Activated CD4-positive, CD25-positive, alpha-beta regulatory T cell treated with anti-CD3 and anti-CD28 coated beads, Interleukin-2, amount 50 U/mL, for 16 hours (primary cell): ENCODE measurements at places on chromosomes 6 and 20.

DNA sequence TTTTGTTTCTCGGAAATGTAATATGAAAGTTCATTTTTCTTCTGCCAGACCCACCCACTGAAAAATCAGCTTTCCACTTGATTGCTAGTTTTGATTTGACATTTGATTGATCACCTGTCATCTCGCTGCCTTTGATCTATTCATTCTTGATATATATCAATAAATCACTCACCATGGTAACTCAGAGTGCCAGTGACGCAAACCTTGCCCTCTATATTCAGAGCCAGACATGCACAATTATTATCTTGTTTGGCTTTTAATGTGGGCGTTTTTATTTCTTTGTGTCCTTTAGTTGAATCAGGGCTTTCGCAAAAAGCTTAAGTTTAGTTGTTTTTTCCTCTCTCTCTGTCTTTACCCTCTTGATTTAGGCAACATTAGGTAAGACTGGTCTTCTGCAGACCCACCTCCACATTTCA, 2.0 kb downstream of the TSHZ2 start:
- peak; percentile 23 for DNase-seq

GRCh38 chr20:55054453-55054852, 579.1 kb downstream of the DOK5 start:
- no peak for DNase-seq

DNA sequence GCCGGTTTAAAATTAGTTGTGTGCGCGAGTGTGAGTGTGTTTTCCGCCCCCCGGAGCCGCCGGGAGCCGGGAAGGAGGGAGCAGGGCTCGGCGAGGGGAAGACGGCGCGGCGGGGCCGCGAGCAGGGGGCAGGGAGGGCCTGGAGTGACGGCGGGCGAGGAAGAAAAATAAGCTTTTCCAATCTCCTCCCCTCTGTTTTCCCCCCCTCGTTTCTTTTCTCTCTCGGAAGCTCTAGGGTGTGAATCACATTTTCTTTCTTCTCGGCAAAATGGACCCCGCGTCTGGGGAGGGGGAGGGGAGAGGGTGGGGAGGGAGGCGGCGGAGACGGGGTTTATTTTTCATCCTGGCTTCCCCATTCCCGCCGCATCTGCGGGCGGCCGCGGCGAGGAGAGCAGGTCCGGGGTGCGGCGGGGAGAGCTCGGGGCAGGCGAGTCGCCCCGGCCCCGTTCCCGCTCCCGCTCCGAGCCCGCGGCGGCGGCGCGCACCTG, 881 bp downstream of the BICRAL start:
- DNase-seq, result peak; percentile 53

- DNase-seq, result no peak
These were observed at the start of gene GCM1 for GRCh38 chr6:53148684-53149083. GCM1 (minus strand) TSS chr6:53148841; CDS start chr6:53145632, 3,209 bp downstream.

DNA sequence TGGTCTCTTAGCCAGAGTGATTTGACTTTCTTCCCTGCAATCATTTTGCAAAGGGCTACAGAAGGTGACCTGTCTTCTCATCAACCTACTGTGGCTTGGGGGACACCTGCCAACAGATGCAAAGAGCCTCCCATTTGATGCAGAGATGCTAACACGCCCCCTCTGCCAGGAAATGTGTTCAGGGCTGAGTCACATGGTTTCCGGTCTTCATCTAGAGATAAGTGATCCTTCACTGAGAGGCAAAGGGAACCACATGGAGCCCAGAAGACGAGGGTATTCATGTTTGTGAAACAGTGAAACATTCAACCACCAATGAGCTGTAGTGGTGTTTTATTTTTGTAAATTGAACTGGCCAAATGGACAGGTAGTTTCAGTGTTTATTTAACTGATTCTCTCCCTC, 109.0 kb upstream of the RIN2 start:
- DNase-seq, result no peak

DNA sequence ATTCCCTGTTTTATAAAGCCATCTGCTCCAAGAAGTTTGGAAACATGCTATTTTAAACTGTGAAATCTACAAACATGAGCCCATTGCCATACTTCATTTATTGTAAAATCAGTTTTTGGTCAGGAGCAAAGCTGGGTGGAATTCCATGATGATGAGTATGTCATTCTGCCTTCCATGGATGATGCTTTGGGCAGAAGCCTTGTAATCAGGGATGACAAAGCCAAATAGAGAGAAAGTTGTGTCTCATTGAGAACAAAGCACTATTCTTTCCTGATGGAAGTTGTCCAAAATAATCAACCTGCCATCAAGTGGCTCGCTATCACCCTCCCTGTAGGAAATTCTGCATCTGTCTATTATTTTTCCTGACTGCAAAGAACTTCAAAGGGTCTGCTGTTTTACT, 313.0 kb upstream of the DEFB112 start:
- DNase-seq, result no peak

GRCh38 chr20:845941-846893, 12.7 kb downstream of the FAM110A start:
- no peak for DNase-seq

DNA sequence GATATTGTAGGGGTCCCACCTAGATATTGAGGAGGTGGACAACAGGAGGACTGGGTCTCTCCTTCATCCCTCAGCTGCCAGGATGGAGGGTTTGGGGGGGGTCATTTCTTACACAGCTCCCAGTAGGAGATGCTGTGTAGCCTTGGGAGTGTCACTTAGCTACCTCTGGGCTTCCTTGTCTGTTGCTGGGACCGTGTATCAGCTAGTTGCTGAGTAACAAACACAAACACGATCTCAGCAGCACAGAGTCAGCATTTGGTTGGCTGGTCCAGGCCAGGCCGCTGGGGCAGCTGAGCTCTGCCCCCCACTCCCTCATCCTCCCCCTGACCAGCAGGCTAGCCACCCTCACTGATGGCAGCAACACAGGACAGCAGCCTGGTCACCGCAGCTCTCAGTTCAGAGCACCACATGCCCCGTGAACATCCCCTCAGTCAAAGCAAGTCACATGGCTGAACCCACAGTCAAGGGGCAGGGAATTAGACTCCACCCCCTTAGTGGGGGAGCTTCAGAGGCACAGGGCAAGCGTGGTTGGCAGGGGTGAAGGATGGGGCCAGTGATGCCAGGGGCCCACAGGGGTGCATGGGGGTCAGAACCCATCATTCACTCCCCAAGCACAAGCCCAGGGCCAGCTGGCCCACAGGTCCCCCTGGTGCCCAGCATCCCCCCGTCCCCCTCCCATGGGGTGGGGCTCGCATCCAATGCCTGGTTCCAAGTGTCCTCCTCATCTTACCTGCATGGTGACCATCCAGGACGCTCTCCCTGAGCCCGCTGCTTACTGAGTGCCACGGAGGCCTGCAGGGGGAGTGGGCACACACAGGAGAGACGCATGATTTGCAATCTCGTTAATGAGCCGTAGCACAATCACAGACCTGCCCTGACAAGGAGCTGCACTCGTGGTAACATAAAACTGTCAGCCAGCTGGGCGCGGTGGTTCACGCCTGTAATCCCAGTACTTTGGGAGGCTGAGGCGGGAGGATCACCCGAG, 112.4 kb downstream of the TAF4 start:
- no peak for DNase-seq

DNA sequence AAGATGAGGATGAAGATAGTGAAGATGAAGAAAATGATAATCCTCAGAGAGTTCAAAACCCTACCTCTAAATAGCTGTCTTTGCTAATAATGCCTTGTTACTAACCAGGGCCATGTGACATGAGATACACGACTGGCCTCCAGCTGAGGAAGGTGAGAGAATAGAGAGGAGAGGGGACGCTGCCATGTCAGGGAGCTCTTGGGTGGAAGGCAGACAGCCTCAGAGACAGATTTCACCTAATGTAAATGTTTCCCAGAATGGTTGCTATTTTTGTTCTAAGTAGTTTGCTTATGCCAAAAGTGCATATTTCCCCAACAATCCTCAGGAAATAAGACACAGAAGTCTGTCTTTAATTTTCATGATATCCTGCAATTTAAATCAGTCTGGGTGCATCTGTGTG, 138.4 kb downstream of the ELOVL4 start:
- no peak for DNase-seq

DNA sequence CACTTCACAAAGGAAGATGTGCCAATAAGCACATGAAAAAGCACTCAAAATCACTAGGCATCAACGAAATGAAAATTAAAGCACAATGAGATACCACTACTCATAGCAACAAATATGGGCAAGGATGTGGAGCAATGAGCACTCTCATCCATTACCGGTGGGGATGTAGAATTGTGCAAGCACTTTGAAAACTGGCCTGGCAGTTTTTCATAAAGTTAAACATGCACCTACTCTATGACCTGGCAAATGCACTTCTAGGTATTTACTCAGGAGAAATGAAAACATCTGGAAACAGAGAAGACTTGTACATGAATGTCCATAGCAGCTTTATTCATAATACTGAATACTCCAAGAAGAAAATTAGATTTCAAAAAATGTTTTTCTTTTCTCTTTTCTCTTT, 34.1 kb upstream of the TMEM14A start:
- DNase-seq, result no peak

GRCh38 chr20:40283689-40284088, 405.3 kb downstream of the MAFB start:
- no peak for DNase-seq

- peak; percentile 26 for DNase-seq
These were observed 1.5 kb downstream of the FAM50B start for GRCh38 chr6:3850451-3851203.
